ENCODE measurements at places on chromosomes 16 and 17. TPM values are rescaled to one million over a fixed set of nuclear protein-coding genes. Genes with fewer than 3 reads are reported as not detected.

KRT16 gene
- total RNA-seq: 1.3 TPM

PYDC1 gene
- not detected for total RNA-seq

GRCh38 chr17:6387858-6388257 is 47.1 kb downstream of the AIPL1 start:
- DNase-seq: no peak

DNA sequence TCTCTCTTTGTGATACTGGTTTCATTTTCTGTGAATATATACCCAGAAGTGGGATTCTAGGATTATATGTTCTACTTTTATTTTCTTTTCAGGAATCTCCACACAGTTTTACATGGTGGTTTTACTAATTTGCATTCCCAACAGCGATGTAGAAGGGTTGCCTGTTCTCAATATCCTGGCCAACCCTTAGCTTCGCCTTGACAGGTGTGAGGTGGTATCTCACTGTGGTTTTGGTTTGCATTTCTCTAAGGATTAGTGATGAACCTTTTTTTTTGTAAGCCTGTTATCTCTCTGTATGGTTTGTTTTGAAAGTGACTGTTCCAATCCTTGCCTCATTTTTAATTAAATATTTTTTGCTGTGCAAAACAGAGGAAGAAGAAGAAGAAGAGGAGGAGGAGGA is 937.7 kb downstream of the CDH8 start:
- no peak for DNase-seq

DHODH gene
- 4.9 TPM for total RNA-seq
